Right renal cortex interstitium (tissue), 3 donors: ENCODE measurements at places on chromosomes 16 and 17.

DNA sequence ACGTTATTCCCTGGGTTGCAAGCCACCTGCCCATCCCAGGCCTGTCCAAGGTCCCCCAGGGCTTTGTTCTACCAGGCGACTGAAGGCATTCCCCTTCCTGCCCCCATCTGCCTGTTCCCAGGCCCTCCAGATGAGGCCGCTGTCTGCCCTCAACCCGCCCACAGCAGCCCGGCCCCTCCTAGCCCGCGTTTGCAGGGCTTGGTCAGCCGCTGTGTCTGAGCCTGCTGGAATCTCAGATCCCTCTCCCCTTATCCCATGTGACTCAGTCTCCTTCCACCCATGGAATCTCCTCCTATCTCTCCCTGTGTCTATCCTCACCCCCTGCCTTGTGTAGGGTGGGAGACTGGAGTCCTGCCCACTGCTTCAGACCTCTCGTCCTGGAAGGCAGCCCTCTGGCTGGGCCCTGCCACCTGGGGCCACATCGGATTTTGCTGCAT, 186.0 kb upstream of the TNRC6C start:
- DNase-seq: no peak

GRCh38 chr17:78650093-78650715, 73.0 kb upstream of the DNAH17 start:
- DNase-seq: no peak

- no peak for DNase-seq
These were observed 33.5 kb downstream of the PPM1E start for GRCh38 chr17:58789160-58789559.

GRCh38 chr16:81778861-81779535, at the start of gene PLCG2:
TSS of gene PLCG2 (plus strand) at chr16:81779291. CDS start at chr16:81785990, 6,699 bp downstream.
- DNase-seq: no peak

DNA sequence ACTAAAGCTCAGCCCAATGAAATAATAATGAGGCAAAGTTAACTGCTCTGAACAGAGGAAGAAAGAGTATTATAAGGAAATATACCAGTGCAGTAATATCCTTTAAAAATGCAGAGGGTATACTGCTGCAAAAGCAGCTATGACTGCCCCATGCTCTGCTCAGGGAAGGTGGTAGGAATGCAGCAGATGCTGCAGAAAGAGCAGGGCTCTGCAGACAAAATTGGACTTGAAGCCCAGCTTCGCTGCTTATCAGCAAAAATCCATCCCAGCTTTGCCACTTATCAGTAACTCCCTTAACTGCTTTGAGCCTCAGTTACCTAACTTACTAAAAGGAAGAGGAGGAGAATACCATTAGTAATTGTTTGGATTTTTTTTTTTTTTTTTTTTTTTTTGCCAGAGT, 533.8 kb upstream of the CDH5 start:
- DNase-seq: no peak

DNA sequence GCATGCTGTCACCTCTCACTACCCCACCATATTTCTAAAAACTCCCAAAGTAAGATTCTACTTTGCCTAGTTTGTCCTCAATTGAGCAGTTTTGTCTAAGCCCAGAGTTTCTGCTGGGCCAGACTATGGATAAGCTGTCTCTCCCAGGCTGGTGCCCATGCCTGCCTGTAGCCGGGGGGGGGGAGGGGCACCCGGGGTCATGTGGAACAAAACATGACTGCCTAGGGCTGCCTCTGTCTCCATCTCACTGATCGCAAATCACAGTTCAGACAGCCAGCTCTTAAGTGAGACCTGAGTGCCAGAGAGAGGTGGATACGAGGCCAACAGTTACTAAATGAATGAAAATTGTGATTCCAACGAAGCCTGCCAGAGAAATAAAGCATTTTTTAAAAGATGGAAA, 78.8 kb upstream of the RPRML start:
- no peak for DNase-seq

GRCh38 chr17:80660527-80661198, 116.0 kb downstream of the RPTOR start:
- DNase-seq: no peak

GRCh38 chr16:81369888-81370504, 55.2 kb downstream of the GAN start:
- no peak for DNase-seq

GRCh38 chr17:10114931-10115535, 83.4 kb downstream of the GAS7 start:
- no peak for DNase-seq

GRCh38 chr17:28240688-28241340, 78.2 kb upstream of the TMEM97 start:
- DNase-seq: no peak
